MCF 10A (cell line): ENCODE measurements at places on chromosomes 12 and 14.

DNA sequence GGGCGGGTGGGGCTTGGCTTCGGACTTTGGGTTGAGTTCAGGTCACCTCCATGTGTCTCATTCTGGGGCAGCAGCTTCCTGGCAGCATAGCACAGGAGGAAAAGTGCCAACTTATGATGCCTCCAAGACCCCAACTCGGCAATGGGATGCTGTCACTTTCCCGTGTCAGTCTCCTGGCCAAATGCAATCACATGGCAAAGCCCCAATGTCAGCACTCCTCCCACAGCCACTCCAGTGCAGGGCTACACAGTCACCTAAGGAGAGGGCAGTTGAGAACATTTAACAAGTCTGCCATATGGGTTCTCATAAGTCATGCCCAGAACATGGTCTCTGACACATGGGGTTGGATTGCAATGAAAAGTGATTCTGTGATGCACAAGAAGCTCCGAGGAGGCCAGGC, 26.7 kb downstream of the ELK3 start:
- DNase-seq, result peak; percentile 27

DNA sequence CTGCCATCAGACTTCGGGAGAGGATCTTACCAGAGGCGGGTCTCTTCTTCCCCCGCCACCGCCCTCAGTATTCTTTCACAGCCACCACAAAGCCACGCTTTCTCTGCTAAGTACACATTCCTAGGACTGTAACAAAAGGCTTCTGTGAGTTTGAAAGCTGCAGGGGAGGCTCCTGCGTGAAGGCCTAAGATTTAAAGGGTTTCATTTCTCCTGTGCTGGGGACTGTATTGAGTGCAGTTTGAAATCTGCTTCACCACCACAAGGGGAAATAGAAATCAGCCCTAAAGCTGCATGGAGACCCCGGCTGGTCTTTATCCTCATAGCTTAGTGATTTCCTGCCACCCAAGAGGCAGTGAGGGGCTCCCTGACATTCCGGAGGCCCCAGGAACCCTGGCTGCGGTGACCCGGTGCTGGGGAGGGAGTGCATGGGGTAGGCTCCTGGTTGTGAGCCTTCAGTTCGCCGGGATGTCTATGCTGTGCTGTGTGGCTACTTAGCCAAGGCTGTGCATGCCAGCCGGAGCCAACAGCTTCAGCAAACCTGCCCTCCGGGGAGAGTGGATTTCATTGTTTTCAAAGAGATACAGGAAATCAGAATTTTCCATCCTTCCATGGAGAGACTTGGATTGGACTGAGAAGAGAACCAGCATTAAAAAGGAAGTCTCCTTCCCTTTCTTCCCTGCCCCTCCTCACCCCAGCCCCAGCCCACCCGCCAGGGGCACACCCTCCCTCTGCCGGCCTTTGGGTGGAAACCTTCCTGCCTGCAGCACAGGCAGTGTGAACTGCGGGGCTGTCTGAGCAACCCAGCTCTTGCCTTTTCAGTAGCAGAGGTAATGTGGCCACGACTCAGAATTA, 163.3 kb downstream of the ETV6 start:
- no peak for DNase-seq

GRCh38 chr14:69132513-69133181, 20.3 kb downstream of the DCAF5 start:
- DNase-seq, result no peak

DNA sequence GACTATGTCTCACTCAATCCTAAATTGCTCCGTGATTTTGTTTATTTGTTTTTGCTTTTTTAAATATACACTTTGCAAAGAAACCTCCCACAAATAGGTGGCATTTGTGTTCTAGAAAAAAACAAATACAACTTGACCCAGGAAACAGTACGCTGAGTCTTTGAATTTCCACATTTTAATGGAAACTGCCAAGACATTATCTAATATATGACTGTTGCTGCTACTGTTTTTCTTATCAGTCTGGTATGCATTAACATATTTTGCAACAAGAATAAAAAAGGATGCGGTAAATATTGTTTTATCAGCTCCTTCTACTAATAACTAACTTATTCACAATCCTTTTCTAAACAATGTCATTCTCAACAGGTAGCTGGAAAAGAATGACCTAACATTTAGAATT, 187.4 kb downstream of the LRIG3 start:
- DNase-seq, result no peak

GRCh38 chr12:58296863-58297262, 355.5 kb downstream of the ATP23 start:
- no peak for DNase-seq

- DNase-seq, result peak; percentile 39
These were observed 3.7 kb upstream of the CLMN start for GRCh38 chr14:95323361-95323760.

DNA sequence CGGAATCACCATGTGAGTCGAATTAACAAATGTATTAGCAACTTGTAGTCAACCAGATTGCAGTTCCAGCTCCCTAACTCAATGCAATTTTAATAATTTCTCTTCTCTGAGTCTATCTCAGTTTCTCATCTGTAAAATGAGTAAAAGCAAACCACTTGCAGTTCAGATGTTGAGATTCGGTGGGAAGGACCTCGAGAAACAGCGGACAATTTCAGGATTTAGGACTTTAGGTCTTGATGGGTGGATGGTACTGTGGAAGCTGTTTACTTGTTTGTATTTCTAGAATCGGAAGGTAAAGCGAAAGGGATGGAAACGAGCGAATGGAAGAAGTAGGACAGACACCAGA, 510 bp upstream of the TTC8 start:
- no peak for DNase-seq

GRCh38 chr14:61116369-61116768, 135.3 kb downstream of the SLC38A6 start:
- DNase-seq, result no peak

- no peak for DNase-seq
These were observed 857.1 kb downstream of the AACS start for GRCh38 chr12:125922330-125922729.

DNA sequence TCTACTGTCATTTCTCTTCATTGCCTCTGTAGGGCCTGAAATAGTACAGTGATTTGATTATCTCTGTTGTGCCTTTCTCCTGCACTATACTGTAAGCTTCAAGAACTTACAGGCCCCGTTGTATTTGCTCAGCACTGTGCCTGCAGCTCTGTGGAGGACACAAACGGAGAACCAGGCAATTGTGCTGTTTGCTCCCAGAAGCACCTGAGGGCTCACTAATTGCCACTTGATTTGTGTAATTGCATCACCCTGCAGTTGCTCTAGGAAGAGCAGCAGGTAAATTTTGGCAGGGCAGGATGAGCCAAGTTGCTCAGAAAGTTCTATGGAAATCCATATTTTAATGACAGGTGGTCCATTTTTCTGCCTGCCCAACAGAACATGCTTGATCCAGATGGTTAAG, 11.6 kb upstream of the KRT82 start:
- no peak for DNase-seq

DNA sequence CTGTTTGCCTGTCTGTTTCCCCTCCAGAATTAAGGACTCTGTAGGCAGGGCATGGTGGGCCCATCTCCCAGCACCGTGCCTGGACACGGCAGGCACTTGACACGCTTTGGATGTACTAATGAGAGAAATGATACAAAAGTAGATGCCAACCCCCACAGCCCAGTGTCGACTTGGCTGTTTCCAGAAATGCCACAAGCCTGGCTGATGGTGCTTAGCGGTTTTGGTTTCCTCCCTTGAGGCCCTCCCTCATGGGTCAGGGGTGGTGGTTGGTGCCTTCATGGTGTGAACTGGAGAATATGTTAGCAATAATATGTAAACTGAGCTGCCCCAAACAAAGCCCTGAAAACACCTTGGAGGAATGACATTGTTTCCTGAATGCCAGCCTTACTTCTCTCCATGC, 55.5 kb upstream of the ESRRB start:
- no peak for DNase-seq

DNA sequence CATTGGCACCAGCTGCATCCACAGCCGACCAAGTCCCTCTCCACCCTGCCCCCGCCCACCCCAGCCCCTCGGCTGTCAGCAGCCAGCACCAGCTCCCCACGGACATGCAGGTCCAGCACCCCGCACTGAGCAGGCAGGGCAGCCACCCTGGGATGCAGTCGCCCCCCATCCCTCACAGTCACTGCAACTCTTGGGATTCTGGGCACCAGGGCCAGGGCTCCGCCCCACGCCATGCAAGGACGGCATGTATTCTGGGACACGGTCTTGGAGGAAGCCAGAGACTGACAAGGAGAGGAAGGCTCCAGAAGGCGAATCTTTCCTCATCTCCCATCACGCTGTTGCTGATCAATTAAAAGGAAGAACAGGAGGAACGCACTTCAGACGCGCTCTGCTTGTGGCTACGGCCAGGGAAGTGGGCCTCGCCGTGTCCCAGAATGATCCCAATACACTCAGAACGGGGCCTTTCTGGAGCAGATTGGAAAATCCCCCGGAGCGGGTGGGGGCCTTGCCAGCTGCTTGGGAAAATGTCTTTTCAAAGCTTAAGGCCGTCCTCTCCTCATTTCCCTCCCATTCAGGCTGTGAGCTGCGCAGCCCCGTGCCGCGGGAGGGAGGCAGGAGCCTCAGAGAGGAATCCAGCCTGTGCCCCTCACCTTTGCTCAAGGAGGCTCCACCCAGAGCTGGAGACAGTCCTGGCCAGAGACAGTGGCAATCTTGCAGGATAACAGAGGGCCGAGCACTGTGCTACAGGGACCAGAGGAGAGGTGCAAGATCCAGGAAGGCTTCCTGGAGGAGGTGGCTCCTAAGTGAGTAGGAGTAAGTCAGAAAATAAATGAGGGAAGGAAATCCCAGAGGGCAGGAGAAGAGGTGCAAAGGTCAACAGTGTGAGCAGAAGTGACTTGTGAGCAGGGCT, 54.1 kb upstream of the DIO3 start:
- no peak for DNase-seq

DNA sequence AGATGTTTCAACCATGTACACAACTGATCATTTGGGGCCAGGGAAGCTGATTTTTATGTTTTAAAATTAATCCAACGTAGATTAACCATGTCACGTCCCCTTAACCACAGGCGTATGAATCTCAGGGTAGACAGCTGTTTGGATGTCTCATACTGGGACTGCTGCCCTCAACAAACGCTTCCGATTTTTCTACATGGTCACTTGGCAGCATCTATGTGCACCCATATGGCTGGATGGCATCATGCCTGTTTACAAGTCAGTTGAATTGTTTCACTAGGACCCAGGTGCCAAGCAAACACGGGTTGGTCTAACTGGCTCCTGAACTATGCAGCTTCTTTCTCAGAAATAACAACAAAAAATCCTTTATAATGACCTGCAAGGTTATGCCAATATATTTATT, 393.8 kb downstream of the NPAS3 start:
- DNase-seq, result no peak

DNA sequence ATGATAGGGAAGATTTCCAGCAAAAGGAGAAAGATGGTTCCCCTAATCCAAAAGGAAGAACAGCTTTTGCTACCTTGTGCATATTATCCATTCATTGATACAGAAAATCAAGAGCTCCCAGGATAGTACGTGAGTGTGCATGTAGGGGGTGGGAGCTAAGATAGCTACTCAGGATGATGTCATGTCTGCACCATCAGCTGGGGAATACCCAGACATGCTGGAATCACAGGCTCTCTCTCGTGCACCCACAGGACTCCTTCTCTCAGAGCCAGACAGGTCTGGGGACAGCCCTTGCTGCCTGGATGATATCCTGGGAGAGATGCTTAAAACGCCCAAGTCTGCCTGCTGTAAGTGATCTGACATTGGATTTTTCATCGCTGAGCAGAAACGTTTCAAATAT, 38.9 kb downstream of the FOXN3 start:
- no peak for DNase-seq

GRCh38 chr12:47360771-47361388, 281.1 kb upstream of the AMIGO2 start:
- no peak for DNase-seq

DNA sequence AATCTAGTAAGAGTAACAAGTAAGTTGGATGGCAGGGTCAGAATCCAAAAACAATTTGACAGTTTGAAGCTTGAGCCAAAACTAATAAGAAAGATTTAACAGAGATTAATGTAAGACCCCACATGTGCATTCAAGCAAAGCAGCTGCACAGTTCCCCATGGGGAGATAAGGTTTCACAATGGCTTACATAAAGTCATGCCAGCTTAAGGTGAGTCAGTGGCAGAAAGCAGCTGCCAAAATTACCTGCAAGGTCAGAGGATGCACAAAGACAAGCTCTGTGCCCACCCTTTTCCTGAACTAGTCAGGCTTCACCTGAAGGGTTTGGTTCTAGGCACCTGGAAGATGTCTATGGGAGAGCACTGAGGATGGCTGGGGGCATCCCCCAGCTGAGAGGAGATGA, 36.6 kb upstream of the KRT77 start:
- peak; percentile 34 for DNase-seq

GRCh38 chr12:104999347-104999685, 13.2 kb downstream of the NOPCHAP1 start:
- DNase-seq, result no peak

- no peak for DNase-seq
These were observed 91.8 kb upstream of the PWP1 start for GRCh38 chr12:107593713-107594381.

DNA sequence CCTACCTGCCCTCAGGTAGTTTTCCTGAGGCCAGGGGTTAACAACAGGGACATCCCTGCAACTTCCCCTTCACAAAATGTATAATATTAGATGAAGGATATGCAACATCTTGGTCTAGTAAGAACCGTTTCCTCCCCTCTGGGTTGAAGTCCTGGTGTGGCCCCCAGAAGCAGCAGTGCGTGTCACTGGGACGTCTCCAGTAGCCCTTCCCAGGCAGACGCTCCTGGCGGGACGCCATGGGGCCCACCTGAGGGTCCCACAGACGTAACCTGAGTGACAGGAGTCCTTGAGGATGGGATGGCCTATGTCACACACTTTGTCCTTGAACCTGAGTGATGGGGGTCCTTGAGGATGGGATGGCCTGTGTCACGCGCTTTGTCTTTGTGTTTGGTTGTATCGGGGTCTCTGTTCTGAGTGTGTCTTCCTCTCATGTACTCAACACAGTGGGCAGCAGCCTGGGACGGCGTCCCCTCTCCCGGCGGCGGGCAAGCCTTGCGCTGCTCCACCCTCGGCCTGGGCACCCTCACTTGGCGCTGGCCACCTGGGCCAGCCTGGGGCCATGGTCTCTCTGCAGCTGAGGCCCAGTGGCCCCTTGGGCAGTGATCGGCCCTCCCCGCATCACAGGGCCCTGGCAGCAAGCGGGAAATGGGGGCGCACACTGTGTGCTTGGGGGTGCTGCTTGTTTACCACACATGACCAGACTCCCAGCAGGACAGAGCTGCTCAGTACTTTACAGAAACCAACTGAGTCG, 14.3 kb upstream of the AMN start:
- no peak for DNase-seq

DNA sequence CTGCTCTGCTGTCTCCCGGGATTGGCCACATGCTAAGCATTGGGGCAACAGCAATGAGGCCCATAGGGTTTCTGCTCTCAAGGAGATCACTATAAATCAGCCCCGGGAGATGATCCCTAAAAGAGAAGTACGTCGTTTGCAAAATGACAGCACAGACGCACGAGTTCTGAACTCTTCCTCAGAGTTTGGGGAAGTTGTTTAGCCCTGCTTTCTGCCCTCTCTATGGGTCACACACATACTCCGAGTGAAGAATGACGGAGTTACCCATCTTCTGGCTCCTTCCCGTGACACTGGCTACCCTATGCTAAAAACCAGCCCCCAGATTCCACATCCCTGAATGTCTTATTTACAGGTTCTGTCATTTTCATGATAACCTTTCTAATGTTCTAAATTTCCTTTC, 258.0 kb upstream of the PLEKHG7 start:
- DNase-seq, result no peak

- DNase-seq, result no peak
These were observed 94.2 kb downstream of the BORCS5 start for GRCh38 chr12:12451098-12451497.

GRCh38 chr14:61695695-61696527, 598 bp downstream of the HIF1A start:
- DNase-seq, result peak; percentile 66
